Placental epithelial cell (primary cell): ENCODE measurements at places on chromosomes 2 and 18. TPM values are rescaled to one million over a fixed set of nuclear protein-coding genes. Genes with fewer than 3 reads are reported as not detected.

Gene RIT2
- total RNA-seq, result not detected in 2 replicates

Gene CD207
- total RNA-seq, result not detected in 2 replicates

Gene PAPOLG
- 14.1 and 14.5 TPM in 2 replicates for total RNA-seq

Gene UGT1A4
- total RNA-seq, result 0.33 and 0.39 TPM in 2 replicates

Gene SLC38A11
- 0.39 and 0.54 TPM in 2 replicates for total RNA-seq

Gene G6PC2
- total RNA-seq, result not detected in 2 replicates

Gene TEX44
- total RNA-seq, result not detected in 2 replicates

Gene TRPM8
- not detected in 2 replicates for total RNA-seq

Gene PREB
- 44.4 and 75.3 TPM in 2 replicates for total RNA-seq

Gene R3HDM1
- 6.3 and 13.4 TPM in 2 replicates for total RNA-seq

Gene ARHGAP15
- total RNA-seq, result not detected in 2 replicates

Gene TSN
- total RNA-seq, result 32.2 and 50.3 TPM in 2 replicates

Gene CFC1
- not detected in 2 replicates for total RNA-seq

Gene WDR35
- 5.0 and 9.4 TPM in 2 replicates for total RNA-seq
